ENCODE measurements at places on chromosomes 12 and 14.

DNA sequence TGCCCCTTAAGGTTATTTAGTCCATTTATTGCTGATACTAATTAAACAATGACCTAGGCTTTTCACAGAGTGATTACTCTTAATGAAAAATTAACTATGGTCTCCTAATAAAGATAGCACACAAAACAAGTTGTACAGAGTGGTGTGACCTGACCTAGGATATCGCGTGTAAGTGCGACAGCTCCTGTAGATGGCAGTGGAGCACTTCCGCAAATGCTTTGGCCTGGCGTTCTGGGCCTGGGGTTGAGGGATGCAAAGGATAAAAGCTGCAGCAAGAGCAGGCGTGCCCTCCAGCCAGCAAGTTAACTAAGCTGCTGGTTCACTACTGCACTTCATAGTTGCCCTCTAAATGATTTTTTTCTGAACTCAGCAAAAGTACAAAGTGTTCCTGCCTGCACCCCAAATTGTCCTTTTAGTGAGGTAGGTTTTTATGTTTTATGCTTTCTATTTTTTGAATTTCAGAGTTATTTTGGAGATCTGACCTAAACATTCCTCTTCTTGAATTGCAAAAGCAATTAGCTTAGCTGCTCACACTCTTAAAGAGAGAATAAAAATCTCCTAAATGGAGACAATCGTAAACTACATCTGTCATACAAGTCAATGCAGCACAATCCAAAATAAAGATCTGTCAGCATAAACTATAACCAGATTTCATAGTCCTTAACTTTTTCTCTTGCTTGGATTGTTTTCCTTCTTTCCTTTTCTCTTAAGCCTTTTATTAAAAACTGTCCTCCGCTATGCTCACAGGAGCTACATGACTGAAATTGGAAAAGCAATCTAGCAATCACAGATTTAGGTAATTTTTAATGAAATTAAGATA, 379.6 kb downstream of the LRIG3 start:
- DNase-seq: no peak

GRCh38 chr12:50059440-50060119, 2.2 kb downstream of the ASIC1 start:
- peak; percentile 33 for DNase-seq

DNA sequence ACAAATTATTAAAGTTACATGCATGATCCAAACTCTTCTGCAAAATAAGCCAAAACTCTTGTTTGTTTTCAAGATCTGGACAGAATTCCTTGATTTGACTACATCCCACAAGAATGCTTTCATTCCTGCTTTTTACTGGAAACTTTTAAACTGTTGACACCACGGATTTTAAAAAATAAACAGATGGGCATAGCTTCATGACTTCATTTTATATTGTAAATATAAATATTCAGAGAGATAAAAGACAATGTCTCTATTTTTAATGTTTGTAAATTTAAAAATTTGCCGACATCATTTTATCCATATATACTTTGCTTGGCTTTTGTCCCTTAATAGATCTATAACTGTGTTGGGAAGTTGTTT, 134.3 kb upstream of the DCN start:
- no peak for DNase-seq

- no peak for DNase-seq
Observed at GRCh38 chr12:6262211-6262610, 48.3 kb upstream of the PLEKHG6 start.

DNA sequence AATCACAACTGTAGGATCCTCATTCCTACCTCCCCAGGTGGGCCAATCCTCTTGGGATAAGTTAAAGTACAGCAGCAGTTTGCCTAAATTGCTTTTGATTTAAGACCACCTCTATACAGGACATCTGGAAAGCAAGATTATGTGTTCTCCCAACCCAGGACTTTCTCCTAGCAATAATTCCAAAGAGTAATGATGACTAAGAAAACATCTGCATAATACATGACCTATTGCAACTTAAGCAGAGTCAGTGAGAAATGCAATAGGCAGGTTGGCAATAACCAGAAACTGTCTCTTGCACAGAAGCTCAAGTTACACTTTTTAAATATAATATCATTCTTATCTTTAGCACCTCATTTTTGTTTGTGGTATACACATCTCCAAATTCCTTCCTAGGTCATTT, 275.4 kb downstream of the TRHDE start:
- DNase-seq: no peak

All from activated CD4-positive, CD25-positive, alpha-beta regulatory T cell (primary cell).